ENCODE measurements at places on chromosomes 5 and 9.

DNA sequence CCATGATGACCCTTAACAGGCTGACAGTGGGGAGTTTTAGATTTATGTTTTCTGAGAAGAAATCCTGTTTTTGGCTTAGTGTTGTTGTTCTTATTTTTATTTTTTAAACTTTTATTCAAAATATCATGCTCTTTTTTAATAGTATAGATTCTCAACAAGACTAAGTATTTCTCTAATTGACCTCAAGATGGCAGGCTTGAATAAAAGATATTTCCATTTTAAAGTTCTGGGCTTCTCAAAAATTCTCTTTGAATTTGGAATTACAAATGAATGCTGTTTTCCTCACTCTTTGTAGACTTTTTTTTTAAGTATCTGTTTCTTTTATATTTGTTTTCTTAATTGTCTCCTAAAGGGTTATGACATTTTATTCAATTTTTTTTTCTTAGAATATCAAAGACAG is 50.0 kb upstream of the SH3GL2 start:
- no peak for DNase-seq

DNA sequence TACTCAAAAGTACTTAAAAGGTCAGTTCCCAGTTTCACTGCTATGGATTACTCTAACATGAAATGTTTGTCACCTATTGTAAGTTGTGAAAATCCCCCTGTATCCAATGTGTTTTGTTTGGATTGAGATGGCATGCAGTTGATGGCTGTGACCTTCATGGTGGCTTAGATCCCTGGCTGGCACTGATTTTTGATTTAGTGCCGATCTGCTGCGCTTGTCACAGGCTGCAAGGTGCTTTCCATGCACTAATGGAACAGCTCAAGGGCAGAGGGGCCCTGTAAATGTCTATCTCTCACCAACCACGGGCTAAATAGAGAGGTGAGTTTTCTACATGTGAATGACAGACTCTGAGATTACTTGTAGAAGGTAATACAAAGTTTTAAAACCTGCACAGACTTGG is 69.8 kb upstream of the WDR41 start:
- DNase-seq: no peak

- peak; percentile 76 for DNase-seq
These were observed 25.0 kb upstream of the SPTLC1 start for GRCh38 chr9:92140074-92140753.

DNA sequence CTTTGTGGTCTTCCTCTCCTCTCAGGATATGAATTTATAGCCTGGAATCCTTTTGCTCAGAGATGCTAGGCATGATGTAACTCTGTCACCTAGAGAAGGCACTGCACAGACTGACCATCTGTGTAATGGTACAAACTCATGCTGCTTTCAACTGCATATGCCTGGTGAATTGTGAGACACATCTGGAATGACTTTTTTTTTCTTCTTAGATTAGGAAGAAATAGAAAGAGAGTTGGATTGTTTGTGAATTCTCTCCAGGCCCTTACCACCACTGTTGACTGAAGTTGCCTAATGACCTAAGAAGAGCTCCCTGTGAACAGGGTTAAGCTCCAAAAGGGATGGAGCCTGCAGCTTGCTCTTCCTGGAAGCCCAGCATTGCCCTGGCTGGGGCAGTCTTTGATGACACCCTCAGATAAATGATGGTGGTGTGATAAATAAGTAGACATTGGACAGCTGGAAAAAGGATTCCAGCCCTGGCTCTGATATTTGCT is 47.8 kb upstream of the TRIM32 start:
- DNase-seq: no peak

DNA sequence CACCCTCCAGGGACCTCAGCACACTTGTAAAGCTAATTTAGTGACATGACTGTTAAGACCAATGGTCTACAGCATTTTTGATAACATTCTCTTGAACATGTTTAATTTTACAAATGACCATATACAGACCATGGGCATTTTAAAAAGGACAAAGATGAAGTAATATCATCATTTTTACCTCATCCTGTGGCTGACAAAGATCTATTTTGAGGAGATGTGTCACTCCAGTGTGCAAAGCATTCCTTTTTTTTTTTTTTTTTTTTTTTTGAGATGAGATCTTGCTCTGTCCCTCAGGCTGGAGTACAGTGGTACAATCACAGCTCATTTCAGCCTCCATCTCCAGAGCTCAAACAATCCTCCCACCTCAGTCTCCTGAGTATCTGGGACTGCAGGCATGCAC is 118.2 kb upstream of the TBC1D2 start:
- no peak for DNase-seq

DNA sequence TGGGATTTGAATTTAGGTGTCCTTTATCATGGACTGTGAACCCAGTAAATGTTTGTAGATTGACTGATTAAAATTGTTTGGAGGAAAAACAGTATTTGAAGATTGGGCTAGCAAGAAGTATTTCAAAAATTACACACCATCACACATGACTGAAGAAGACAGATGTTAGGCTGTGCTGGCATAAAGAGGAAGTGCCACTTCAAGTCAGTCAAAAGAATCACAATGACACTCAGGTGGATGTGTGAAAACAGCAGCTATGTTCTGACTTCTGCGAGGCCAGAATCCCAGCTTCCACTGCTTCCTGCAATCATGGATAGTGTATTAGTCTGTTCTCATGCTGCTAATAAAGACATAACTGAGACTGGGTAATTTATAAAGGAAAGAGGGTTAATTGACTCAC is 393.3 kb downstream of the DMRT2 start:
- DNase-seq: no peak

DNA sequence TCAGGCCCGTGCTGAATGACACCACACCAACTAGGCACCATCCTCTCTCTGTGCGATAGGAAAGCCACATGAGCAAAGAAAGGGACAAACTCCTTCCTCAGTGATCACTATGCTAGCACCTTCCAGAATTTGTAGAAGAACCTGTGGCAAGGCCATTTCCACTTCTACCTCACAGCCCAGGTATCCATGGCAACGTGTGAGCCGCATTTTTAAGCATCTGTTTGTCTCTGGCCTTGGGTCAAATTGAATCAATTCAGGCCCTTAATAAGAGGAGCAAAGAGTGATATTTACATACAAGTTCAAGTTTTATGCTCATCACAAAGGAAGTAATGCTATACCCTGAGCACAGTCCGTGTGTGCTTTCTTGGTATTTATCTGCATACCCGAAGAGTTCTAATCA is 179.3 kb downstream of the SLC12A2 start:
- no peak for DNase-seq

- no peak for DNase-seq
These were observed 210.3 kb upstream of the TNC start for GRCh38 chr9:115328228-115328627.

GRCh38 chr5:135450952-135451351 is 1.2 kb downstream of the TIFAB start:
- no peak for DNase-seq

DNA sequence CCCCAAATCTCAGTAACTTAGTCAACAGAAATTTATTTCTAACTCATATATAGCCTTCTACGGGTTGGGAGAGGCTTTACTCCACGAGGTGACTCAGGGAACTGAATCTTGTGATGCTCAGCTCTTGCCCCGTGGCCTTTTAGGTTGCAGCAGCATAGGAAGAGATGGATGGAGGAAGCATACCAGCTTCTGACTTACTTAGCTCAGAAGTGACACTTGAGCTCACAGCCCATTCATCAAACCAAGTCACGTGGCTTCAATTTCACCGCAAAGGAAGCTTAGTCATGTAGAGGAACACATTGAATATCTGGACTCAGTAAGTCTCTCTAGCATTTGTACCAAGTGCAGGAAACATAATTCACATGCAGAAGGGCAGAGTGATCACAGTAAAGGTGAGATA is 124.1 kb upstream of the KCNN2 start:
- DNase-seq: no peak

- DNase-seq: no peak
These were observed 120.1 kb downstream of the XRCC4 start for GRCh38 chr5:83197326-83197967.

DNA sequence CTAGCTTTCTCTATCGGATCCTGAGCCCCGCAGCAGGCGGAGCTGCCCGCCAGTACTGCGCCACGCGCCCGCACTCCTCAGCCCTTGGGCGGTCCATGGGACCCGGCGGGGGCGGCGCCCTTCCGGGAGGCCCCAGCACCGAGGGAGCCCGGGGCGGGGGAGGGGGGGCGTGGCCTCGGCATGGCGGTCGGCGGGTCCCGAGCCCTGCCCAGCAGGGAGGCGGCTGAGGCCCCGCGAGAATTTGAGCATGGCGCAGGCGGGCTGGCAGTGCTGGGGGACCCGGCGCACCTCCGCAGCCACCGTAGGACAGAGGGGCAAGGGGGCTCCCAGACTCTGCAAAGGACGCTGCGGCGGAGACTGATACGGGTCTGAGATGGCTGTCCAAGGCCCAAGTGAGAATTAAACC is 6.8 kb downstream of the ZDHHC11B start:
- DNase-seq: no peak

All from hematopoietic multipotent progenitor cell treated with erythropoietin and hydrocortisone succinate and interleukin-3 and kit ligand, for 17 days (in vitro differentiated cells).